ENCODE measurements at places on chromosomes 2 and 18.

DNA sequence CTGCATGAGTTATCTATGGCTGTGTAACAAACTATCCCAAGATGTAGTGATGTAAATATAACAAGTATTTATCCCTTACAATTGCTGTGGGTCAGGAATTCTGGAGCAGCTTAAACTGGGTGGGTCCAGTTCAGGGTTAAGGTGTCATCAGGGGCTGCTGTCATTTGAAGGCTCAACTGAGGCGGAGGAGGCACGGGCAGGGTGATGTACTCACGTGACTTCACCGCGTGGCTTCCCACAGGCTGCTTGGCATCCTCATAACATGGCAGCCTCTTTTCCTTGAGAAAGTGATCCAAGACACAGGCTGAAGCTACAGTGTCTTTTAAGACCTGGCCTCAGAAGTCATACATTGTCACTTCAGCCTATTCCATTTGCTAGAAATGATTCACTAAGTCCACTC is 125.8 kb downstream of the PTGR3 start:
- DNase-seq, result no peak

GRCh38 chr2:48098539-48098938 is 192.2 kb upstream of the FBXO11 start:
- no peak for DNase-seq

- no peak for DNase-seq
Measured at GRCh38 chr18:10202845-10203321, 251.6 kb upstream of the APCDD1 start.

GRCh38 chr2:126220331-126220730 is 435.6 kb upstream of the GYPC start:
- no peak for DNase-seq

DNA sequence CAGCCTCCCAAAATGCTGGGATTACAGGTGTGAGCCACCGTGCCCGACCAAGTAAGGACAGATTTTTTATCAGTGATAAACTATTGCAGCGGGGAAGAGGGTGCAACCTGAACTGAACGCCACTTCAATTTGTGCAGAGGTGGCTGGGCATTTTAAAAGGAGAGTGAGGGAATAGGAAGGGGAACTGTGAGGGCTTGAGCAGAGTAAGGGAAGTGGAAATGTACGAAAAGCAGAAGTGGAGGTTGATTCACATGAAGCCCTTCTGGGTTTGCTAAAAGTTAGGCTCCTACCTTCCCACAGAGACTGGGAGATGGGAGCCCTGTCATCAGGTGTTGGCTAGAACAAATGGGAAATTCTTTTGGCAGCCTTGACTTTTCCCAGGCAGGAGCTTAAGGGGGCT is 6.1 kb downstream of the STK11IP start:
- DNase-seq, result no peak

DNA sequence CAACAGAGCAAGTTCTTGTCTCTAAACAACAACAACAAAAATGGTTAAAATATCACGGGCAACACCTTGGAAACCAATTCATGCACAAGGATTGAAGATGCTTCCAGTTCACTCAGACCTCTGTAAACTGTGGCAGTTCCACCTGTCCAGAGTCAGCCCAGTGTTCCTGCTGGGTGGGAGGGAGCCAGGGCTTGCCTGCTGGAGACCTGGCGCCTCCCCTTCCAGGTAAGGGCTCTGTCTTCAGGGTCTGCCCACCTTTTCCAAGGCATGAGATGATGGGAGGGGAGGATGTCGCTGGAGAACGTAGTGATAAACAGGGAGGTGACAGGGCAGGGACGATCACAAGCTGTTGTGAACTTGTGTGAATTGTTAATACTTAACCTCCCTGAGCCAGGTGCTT is 9.8 kb upstream of the GPC1 start:
- DNase-seq, result no peak

GRCh38 chr2:11396021-11396420 is 51.6 kb upstream of the ROCK2 start:
- no peak for DNase-seq

- no peak for DNase-seq
Measured at GRCh38 chr2:131801210-131801744, 273.6 kb downstream of the CCDC74A start.

DNA sequence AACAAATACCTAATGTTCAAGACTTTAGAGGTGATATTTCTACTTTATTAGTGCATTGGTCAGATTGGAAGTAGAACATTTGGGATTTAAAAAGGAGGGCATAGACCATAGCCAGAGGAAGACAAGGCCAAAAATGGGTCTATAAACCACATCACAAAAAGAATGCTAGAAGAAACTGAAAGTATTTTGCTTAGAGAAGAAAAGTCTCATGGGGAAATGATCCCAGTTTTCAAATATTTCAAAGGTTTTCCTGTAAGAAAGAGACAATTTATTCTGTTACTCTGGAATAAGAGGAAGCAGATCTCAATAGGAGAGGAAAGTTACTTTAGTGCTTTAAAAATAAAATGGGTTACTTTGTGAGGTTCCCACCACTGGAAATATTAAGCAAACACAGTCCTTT is 341.4 kb downstream of the TNS1 start:
- DNase-seq, result no peak

- no peak for DNase-seq
Measured at GRCh38 chr2:94881070-94881469, 9.8 kb downstream of the TEKT4 start.

GRCh38 chr2:127049927-127050802 is 56.8 kb downstream of the BIN1 start:
- DNase-seq, result no peak

GRCh38 chr18:7902399-7902839 is 335.3 kb downstream of the PTPRM start:
- no peak for DNase-seq

- DNase-seq, result no peak
Measured at GRCh38 chr18:57776767-57777166, 26.3 kb downstream of the ATP8B1 start.

- no peak for DNase-seq
Measured at GRCh38 chr2:239293775-239294430, 106.9 kb downstream of the HDAC4 start.

GRCh38 chr2:240596080-240596460 is 9.5 kb downstream of the CAPN10 start:
- no peak for DNase-seq

GRCh38 chr2:70861777-70862625 is 26.4 kb upstream of the CD207 start:
- DNase-seq, result peak; percentile 34

GRCh38 chr2:116264872-116265271 is 1549.6 kb upstream of the DDX18 start:
- no peak for DNase-seq

DNA sequence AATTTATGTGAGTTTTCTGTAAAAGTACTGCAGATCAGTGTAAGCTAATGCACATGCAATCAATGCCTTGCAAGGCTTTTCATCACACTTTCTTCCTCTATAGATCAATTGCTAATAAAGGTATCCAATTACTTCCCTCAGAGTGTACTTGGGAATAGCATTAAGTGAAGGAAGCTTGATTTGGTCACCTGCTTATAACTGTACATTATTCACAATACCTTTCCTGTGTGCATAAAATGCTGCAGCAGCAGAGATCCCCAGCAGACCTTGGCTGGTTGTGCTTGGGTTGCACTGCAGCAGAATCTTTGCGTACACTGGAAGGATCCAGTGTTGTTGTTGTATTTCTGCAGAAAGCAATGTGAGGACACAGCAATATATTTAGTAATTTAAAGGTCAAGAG is 18.5 kb upstream of the SCN9A start:
- DNase-seq, result no peak

DNA sequence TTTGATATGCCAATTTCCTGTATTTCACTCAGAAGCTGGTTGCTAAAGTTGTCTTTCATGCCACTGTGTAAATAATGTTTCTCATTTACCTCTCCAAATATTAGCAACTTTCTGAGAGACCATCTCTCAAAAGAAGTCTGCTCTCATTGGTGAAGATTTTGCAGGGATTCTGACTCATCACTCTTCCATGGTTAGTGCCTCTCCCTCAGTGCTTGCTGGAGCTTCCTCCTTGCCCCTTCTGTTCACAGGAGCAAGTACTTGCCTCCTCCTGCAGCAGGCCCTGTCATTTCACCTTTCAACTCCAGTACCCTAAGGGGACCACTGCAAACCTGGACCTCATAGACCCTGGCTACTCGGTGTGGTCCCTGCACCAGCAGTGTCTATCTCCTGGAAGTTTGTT is 168.8 kb downstream of the ZNF385B start:
- no peak for DNase-seq

- no peak for DNase-seq
Measured at GRCh38 chr18:47391665-47392064, 140.2 kb upstream of the SKOR2 start.

Measured in NCI-H1092 (cell line).